Progenitor cell of endocrine pancreas (in vitro differentiated cells): ENCODE measurements at places on chromosomes 6 and 20. TPM values are rescaled to one million over a fixed set of nuclear protein-coding genes. Genes with fewer than 3 reads are reported as not detected.

DNA sequence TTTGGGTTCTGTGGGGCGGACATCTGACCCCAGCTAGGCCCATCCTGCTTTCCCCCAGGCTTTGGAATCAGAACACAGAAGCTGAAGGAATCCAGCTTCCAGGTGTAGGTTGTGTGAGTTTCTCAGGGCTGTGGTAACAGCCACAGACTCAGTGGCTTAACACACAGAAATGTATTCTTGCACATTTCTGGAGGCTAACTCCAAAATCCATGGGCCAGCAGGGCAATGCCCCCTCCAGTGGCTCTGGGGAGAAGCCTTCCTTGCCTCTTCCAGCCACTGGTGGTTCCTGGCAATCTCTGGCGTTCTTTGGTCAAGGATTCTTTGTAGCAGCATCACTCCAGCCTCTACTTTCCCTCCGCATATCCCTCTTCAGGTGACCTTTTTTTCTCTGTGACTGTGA, 1.3 kb upstream of the EMILIN3 start:
- peaks cover 2% of the 10 kb centered on the region for H3K4me1 ChIP-seq
- H3K27ac ChIP-seq = no peak overlapping the region
- DNase-seq = no peak
- peaks cover 48% of the 10 kb centered on the region for H3K27me3 ChIP-seq

DNA sequence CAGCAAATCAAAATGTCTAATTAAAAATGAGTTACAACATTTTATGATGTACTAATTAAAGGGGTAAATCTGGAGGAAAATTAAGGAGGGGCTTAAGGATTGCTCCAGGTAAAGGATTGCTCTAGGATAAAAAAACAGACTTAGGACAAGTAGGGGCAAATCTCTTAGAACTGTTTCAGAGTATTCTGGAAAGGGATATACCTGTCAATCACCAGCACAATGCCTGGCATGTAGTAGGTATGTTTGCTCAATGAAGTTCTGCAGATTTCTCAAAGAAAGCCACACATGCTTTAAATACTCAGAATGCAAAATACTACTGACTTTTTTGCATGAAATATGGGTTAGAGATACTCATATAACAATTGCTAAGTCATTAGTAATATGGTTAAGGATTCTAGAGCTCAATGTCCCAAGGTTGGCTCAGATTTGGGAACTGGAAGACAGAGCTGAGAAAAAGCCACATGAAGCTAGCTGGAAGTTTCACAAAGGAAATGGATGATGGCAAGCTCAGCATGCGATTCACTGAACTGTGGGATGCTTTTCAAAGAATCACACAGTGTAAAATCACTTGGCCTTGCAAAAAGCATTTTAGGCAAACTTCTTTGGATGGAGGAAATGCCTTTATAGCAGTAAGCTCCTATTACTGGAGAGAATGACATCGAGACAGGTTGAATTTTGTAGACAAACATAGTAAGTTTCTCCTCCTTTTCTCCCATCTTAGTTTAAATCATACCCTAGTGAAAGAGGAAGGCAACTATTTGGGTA, 72.8 kb downstream of the MAP3K5 start:
- no peak overlapping the region for H3K4me3 ChIP-seq
- H3K4me1 ChIP-seq = peaks cover 7% of the 10 kb centered on the region
- no peak overlapping the region for H3K27ac ChIP-seq

NMBR gene
- total RNA-seq = 0.74 TPM in 1 of 2 replicates, not detected in the other

DNA sequence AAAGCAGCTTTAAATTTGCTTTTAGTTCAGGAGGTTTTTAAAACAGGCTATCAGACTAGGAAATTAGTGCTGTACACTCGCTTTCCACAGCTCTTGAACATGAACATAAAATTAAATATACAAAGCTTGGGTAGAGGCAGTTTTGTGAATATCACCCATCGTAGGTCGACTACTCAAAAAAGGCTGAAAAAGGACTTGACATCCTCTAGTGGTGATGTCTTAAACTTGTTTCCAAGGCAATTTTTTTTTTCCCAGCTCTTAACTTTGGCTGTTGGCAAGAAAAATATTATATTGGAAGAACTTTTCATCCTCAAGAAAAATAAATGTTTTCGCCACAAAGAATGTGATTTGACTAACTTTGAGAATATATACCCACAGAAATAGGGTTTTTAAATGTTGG, 2.9 kb downstream of the MAP7 start:
- H3K27ac ChIP-seq = no peak overlapping the region
- H3K4me1 ChIP-seq = peaks cover 61% of the 10 kb centered on the region
- peaks cover 15% of the 10 kb centered on the region for H3K36me3 ChIP-seq
- DNase-seq = no peak
- no peaks in the 10 kb centered on the region for H3K27me3 ChIP-seq

- peaks cover 10% of the 10 kb centered on the region for H3K27me3 ChIP-seq
- H3K4me3 ChIP-seq = peak overlapping the region; percentile 91
- H3K27ac ChIP-seq = peak overlapping the region; percentile 98
- H3K36me3 ChIP-seq = no peaks in the 10 kb centered on the region
Measured at GRCh38 chr6:159969921-159970320, 1.0 kb downstream of the IGF2R start.

DNA sequence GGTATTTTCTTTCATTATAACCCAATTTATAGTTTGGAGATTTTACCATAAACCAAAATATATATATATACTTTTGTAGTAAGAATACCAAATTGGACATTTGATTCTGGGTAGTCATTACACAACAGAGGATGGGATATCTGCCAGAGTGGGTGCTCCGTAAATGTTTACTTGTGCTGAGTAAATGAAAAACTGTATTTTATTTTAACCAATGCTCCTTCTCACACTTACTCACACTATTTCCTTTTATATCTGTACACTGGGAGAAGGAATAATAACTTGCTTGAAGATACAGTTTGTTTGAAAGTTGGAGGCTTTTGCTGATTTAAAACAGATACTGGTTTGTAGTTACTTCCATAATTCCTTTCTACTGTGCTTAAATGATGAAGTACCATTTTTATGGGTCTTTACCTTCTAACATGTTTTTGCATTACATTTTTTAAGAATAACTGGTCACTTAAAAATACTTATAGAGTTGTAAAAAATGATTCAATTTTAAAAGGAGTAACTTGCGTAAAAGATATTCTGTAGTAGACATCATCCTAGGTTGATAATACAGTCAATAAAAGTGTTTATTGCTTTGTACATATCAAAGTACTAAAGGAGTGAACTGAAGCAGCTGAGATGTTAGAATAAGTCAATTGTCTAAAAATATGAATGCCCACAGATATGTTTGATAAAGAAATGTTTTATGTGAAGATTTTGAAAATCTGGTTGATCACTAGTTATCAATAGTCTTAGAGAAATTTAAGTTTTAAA, 411.7 kb downstream of the UTRN start:
- no peaks in the 10 kb centered on the region for H3K27me3 ChIP-seq
- H3K27ac ChIP-seq = no peak overlapping the region
- peaks cover 24% of the 10 kb centered on the region for H3K4me1 ChIP-seq
- H3K4me3 ChIP-seq = no peak overlapping the region
- no peak for DNase-seq
- peaks cover 32% of the 10 kb centered on the region for H3K36me3 ChIP-seq

DNA sequence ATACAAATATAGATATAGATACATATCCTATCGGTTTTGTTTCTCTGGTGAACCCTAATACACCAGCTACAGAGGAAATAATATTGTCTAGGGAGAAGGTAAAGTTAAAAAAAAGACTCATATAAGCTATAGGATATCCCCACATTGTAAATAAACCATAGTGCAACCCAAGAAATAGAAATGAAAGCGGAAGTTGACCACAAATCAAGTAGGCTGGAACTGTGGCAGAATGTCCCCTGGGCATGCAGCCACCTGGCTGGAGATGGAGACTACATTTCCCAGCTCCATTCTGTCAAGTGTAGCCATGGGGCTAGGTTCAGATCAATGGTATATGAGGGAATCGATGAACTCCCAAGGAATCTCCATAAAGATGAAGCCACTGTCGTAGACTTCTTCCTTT, 70.1 kb upstream of the RPS6KA2 start:
- H3K4me3 ChIP-seq = no peak overlapping the region
- DNase-seq = no peak
- peaks cover 3% of the 10 kb centered on the region for H3K4me1 ChIP-seq
- H3K36me3 ChIP-seq = no peaks in the 10 kb centered on the region

GRCh38 chr6:47016909-47017308, 25.2 kb downstream of the ADGRF1 start:
- no peaks in the 10 kb centered on the region for H3K27me3 ChIP-seq
- no peak for DNase-seq
- no peak overlapping the region for H3K27ac ChIP-seq
- H3K4me3 ChIP-seq = no peak overlapping the region
- peaks cover 17% of the 10 kb centered on the region for H3K4me1 ChIP-seq

PTCHD4 gene
- total RNA-seq = 2.7 and 4.8 TPM in 2 replicates

PPIL6 gene
- 7.0 and 7.9 TPM in 2 replicates for total RNA-seq

MCM3 gene
- 118 and 121 TPM in 2 replicates for total RNA-seq

- no peaks in the 10 kb centered on the region for H3K27me3 ChIP-seq
- H3K27ac ChIP-seq = peak overlapping the region; percentile 79
- H3K4me1 ChIP-seq = peaks cover 31% of the 10 kb centered on the region
- H3K36me3 ChIP-seq = no peaks in the 10 kb centered on the region
Measured at GRCh38 chr6:30691208-30691847, 544 bp upstream of the NRM start.

NELFE gene
- 67.2 and 71.8 TPM in 2 replicates for total RNA-seq

DNA sequence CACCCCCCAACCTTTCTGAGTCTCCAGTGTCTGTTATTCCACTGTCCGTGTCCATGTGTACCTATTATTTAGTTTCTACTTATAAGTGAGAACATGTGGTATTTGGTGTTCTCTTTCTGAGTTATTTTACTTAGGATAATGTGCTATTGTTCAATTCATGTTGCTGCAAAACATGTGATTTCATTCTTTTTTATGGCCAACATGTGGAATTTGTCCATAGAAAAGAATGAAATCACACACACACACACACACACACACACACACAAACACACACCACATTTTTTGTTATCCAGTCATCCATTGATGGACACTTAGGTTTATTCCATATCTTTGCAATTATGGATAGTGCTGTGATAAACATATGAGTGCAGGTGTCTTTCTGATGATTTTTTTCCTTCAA, 23.5 kb downstream of the IGF2R start:
- DNase-seq = no peak
- peaks cover 28% of the 10 kb centered on the region for H3K4me1 ChIP-seq
- H3K36me3 ChIP-seq = peaks cover 31% of the 10 kb centered on the region
- no peak overlapping the region for H3K27ac ChIP-seq
- H3K27me3 ChIP-seq = no peaks in the 10 kb centered on the region
- H3K4me3 ChIP-seq = no peak overlapping the region

DNA sequence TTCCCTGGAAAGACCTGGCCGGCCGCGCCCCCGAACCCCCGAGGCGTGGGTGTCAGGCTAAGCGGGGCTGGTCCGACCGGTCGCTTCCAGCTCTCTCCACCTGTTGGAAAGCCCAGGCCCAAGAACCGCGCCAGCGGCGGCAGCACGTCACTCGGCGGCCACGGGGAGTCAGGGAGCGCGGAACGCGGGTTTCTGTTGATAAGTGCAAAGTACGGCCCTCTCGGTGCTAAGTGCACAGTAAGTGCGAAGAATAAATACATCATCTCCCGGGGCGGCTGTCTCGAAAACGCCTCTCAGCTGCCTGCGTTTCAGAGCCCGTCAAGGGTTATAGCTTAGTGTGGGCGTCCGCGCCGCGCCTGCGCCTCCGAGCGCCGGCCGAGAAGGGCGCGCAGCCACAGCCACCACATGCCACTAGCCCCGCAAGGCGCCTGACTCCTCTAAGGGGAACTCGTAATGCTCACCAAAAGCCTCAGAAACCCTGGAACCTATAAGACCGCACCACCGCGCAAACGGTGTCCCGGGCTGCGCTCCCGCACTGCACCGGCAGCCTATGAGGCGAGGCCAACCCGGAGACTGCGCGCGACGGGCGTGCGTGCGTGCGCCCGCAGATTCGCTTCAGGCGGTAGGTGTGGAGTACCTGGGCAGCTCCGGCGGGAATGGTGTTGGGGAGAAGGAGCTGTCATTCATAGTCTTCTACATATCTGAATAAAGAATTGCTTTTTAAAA, 9.2 kb upstream of the TBX18 start:
- H3K36me3 ChIP-seq = no peaks in the 10 kb centered on the region
- DNase-seq = peak; percentile 28
- H3K4me1 ChIP-seq = peaks cover 4% of the 10 kb centered on the region
- no peak overlapping the region for H3K27ac ChIP-seq
- H3K4me3 ChIP-seq = peak overlapping the region; percentile 64

DNA sequence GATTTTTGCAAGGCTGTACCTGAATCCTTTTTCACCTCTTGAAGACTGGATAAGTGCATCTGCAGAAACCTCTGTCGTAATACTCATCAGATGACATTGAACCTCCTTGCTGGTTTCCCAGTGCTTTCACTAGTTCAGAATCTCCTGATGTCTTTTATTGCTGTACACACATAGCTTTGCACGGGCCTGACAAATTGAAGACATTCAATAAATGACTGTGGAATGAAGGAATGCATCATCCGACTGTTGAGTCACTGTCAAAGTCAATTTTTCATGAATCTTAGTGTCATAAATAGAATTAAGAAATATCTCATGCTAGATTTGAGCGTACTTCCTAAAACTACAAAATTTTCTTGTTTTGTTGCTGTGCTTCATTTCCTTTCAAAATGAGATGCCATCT, 598.2 kb upstream of the MAP3K7 start:
- DNase-seq = no peak
- no peak overlapping the region for H3K27ac ChIP-seq
- H3K27me3 ChIP-seq = no peaks in the 10 kb centered on the region
- no peak overlapping the region for H3K4me3 ChIP-seq
- peaks cover 5% of the 10 kb centered on the region for H3K4me1 ChIP-seq
- peaks cover 1% of the 10 kb centered on the region for H3K36me3 ChIP-seq

- no peaks in the 10 kb centered on the region for H3K4me1 ChIP-seq
- no peak overlapping the region for H3K27ac ChIP-seq
- H3K36me3 ChIP-seq = no peaks in the 10 kb centered on the region
- H3K27me3 ChIP-seq = peaks cover 3% of the 10 kb centered on the region
Measured at GRCh38 chr6:34179106-34179720, 33.3 kb upstream of the GRM4 start.

EBF4 gene
- 63.8 and 64.9 TPM in 2 replicates for total RNA-seq

- peaks cover 6% of the 10 kb centered on the region for H3K4me1 ChIP-seq
- no peak for DNase-seq
- peaks cover 24% of the 10 kb centered on the region for H3K36me3 ChIP-seq
Measured at GRCh38 chr6:53924821-53925422, 130.1 kb downstream of the LRRC1 start.

DNA sequence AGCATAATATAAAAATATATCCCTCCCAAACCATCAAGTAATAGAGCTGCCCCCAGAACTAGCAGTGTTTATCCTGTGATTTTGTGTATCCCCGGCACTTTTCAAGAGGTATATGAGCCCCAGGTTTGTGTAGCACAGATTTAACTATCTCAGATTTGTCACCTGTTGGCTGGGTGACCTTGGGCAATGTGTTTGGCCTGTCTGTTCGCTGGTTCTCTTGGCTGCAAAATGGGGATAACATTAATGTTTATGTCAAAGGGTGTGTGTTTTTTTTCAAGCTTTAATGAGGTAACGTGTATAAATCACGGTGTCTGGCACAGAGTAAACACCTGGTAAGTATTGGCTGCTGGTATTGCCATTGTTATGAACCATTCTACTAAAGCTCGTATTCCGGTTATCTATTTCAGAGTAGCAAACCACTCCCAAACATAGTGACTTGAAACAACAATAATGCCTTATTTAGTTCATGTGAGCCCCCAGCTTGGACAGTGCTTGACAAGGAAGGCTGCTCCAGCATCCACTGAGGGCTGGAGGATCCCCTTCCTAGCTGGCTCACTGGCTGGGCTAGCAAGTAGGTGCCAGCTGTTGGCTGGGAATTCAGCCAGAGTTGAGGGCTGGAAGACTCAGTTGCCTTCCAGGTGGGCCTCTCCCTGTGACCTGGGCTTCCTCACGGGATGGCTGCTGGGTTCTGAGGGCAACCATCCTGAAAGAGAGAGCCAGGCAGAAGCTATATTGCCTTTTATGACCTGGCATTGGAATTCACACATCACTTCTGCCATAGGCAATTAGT, 36.2 kb downstream of the PDRG1 start:
- no peak for DNase-seq
- peaks cover 9% of the 10 kb centered on the region for H3K4me1 ChIP-seq
- no peaks in the 10 kb centered on the region for H3K36me3 ChIP-seq
- H3K27me3 ChIP-seq = peaks cover 12% of the 10 kb centered on the region
